ENCODE measurements at places on chromosomes 5 and 9.

GRCh38 chr9:126430124-126430523 is 103.5 kb downstream of the MVB12B start:
- no peak for DNase-seq

GRCh38 chr9:69178583-69179011 is 4.5 kb downstream of the TJP2 start:
- DNase-seq, result no peak

DNA sequence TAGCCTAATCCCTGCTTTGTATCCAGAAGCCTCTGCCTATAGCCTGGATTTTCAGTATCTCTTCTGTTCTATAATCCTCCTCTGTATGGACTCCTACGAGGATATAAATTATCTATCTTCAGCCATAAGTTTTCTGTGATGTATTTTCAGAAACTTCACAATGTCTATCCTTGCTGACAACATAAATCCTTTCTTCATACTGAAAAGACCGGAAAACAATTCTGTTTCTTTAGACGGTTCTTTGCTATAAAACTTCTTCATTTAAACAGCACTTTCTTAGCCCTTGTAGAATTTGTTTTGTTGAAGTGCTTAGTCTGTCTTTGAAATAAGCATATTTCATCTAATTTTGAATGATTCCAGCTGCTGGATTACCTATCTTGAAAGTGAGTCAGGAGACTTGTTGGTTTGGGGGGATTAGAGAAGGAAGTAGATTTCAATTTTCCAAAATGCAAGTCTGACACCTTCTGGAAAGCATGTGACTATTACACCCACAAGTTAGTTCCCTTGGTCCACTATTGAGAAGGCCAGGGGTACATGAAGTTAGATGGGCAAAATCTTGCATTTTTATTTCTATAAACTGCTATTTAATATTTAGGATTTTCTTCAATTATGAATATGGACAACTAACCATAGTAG is 96.3 kb upstream of the RANBP3L start:
- DNase-seq, result no peak

DNA sequence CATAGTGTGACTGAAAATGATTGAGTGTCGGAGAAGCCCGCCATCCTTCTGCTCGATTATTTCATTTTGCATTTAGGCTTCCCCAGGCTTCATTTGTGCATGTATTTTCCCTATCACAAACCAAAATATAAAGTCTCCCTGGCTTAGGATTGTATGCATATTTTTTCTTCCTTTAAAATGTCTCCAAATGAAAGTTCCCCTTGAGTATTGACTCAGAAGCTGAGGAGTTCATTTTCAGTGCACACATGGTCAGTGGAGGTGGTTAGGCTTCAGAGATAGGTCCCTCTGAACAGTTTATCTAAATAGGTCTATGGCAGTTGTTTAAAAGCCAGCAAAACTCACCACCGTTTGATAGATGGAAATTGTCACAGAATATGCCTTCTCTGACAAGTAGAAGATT is 97.2 kb downstream of the TLE4 start:
- DNase-seq, result no peak

GRCh38 chr5:155532621-155533311 is 519.2 kb downstream of the KIF4B start:
- DNase-seq, result no peak

DNA sequence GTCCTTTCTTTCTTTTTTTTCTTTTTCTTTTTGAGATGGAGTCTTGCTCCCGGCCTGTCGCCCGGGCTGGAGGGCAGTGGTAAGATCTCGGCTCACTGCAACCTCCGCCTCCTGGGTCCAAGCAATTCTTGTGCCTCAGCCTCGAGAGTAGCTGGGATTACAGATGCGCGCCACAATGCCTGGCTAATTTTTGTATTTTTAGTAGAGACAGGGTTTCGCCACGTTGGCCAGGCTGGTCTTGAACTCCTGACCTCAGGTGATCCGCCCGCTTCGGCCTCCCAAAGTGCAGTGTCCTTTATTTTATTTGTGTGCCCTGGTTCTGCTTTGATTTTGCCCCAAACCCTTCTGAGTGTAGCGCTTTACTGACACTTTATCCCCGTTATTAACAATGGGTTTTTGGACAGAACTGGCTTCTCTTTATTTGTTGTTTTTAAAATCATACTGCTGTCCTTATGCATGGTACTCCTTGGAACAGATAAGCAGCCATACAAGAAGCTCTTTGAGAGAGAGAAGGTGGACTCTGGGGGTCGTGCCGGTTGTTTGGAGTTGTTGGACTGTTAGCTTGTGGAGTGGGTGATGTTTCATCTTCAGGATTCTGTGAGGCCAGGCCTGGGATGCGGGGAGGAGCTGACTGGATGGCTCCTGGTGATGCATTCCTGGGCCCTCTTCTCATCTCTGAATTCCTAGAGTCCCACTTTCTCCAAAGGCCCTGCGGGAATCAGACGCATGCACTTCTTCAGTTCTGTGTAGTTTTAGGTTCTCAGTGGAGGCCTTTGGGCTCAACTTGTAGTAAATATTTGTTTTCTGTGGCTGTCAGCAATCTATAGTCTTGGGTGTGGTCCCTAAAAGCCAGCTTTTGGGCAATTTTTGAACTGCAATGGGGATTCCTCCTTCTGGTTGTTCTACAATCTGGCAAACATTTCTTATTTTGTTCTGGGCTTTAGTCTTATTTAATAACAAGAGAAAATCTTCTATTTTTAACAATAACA is 47.8 kb downstream of the PTTG1 start:
- peak; percentile 22 for DNase-seq

DNA sequence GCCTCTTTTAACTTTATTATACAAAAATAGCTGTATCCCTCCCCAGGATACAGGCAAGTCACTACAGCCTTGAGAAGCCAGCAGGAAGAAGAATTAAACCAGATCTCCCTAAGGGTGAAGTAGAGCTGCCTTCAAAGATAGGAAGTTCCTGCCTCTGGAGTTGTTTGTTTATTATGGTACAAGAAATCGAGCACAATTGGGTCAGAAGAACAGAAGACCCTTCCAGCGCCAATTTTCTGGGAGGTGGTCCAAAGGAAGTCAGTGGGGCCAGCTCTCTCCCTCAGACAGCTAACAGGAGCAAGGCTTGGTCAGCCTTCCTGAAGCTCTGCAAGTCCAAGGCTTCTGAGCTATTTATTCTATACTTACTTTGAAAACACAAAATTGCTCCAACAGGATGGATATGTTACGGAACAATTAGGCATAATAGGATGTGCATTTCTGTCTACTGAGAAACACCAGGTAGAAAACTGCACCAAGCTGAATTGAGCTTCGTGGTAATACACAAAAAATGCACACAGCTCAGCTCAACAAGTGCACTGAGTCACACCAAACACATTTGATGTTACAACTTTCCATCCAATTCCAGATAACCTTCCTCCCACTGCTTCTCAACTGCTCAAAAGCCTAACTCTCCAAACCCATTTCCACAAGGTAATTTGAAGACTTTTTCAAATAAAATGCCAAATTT is 16.0 kb downstream of the SERINC5 start:
- DNase-seq, result no peak

- no peak for DNase-seq
These were observed 70.7 kb upstream of the LPAR1 start for GRCh38 chr9:111108946-111109345.

DNA sequence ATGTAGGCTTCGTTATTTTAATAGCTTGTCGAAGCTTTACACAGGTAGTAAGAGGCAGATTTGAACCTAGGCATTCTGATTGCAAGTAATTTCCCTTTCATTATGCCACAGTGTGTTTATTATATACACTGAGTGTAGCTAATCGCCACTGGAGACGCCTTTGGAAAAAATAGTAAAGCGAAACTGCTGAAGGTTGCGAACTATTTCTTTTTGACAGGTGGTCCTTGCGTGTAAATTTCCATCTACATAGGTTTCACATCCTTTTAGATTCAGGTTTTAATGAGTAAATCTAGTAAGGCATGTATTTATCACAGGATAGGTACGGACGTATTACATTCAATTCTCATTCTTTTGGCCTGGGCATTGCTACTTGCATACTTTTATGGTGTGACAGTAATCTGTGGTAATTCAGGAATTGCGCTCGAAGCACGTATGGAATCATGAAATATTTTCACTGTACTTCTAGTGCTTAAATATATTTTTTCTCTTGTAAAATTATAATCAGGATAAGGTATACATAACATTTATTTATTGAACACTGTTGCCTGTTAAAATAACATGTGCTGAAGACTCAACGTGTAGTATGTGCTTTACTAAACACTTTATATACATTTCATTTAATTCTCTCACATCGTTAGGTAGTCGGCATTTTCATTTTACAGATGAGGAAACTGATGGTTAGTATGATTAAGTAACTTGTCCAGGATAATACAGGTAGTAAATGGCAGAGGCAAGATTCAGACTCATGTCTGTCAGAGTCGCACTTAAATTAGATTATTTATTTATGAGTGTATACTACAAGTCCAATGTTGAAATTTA is 1.8 kb downstream of the MARCHF6 start:
- peak; percentile 75 for DNase-seq

GRCh38 chr5:121872856-121873255 is 21.2 kb downstream of the FTMT start:
- DNase-seq, result no peak

DNA sequence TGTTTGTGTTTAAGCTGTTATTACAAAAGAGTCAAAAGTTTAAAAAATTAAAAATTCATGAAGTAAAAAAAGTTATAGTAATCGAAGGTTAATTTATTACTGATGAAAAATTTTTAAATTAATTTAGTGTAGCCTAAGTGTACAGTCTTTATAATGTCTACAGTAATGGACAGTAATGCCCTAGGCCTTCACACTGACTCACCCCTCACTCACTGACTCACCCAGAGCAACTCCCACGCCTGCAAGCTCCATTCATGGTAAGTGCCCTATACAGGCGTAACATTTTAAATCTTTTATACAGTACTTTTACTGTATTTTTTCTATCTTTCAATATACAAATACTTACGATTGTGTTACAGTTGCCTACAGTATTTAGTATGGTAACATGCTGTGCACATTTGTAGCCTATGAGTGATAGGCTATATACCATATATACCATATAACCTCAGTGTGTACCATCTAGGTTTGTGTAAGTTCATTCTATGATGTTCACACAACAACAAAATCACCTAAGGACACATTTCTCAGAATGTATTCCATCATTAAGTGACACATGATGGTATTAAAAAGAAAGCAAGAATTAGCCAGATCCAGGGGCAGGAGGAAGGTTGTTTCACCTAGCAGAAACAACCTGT is 40.1 kb downstream of the DCAF10 start:
- no peak for DNase-seq

- DNase-seq, result peak; percentile 37
These were observed 31.2 kb upstream of the NDUFB6 start for GRCh38 chr9:32603914-32604852.

DNA sequence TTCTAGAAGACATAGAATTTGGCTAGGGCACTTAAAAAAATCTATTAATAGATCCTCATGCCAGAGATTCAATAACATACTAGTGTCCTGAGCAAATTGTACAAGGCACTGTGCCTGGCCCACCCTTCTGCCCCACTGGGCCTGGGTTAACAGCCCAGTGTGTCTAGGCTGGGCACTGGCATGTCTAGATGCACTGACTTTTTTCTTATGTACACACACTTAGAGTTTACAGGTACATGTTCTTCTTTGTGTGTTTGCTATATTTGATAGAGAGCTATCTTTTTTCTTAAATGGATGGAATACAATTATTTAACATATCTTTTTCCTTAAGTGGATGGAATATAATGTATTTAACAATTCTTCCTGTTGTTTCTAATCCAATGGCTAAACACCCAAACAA is 241.5 kb downstream of the AUH start:
- no peak for DNase-seq

- peak; percentile 36 for DNase-seq
These were observed 756 bp downstream of the VAV2 start for GRCh38 chr9:133991214-133991921.

- no peak for DNase-seq
These were observed 9.3 kb downstream of the SFXN1 start for GRCh38 chr5:175487514-175488222.

DNA sequence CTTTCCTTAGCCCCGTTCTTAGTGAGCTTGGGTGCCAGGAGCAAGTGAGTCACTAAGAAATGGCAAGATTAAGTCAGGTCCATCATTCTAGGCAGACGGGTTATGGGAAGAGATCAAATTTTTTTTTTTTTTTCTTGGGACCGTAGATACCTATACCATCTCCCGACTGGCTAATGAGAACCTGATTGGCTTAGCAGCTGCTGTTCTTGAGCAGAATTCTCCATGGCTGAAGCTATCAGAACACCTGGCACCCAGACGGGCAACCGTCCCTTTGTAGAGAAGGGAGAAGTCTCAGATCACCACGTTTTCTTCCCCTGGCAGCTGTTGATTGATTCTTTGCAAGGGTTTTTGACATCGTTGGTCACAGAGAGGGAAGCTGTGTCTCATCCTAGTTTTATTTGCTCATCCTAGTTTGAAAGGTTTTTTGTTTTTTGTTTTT is 78.6 kb downstream of the AOPEP start:
- no peak for DNase-seq

GRCh38 chr9:27715651-27716050 is 142.4 kb upstream of the C9orf72 start:
- no peak for DNase-seq

GRCh38 chr9:87494970-87495471 is 2.6 kb upstream of the DAPK1 start:
- DNase-seq, result no peak

- no peak for DNase-seq
These were observed 50.0 kb upstream of the SLC25A51 start for GRCh38 chr9:37953775-37954437.

- no peak for DNase-seq
These were observed 7.5 kb downstream of the ADAMTS6 start for GRCh38 chr5:65474130-65474711.

DNA sequence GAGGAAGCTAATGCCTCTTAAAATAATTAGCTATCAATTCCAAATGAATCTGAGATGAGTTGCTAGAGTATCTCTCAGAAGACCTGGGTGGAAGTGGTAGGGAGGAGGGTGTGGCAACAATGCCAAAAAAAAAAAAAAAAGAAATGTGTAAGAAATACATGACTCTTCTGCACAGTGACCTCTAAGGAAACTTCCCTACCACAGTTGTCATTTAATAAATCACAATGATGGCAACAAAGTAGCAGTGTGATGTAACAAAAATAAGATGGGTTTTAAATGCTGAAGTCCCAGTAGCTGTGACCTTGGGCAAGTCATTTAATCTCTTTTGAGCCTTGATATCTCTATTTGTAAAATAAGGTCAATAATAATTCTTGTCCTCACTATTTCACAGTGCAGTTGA is 7.2 kb downstream of the FOXD1 start:
- DNase-seq, result no peak

DNA sequence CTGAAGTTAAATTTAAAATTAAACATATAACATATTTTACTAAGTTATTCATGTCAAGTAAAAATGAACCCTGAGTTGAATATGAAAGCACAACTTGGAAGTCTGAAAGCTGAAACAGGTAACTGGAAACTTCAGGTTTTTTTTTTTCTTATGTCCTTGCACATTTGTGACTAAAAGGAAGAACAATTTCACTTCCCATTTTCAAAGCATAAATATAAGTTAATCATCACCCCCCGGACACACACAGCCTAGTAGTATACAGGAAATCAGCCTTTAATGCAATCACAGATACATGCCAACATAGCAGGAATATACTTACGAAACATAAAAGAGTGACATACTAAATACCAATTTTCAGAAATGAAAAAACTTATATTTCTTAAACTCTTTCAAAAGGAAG is 225.9 kb downstream of the RFX3 start:
- DNase-seq, result peak; percentile 58

- no peak for DNase-seq
These were observed 43.9 kb downstream of the HACD4 start for GRCh38 chr9:20987521-20987920.

- DNase-seq, result no peak
These were observed 208.0 kb downstream of the SGCD start for GRCh38 chr5:156534906-156535485.

GRCh38 chr9:91541734-91542133 is 118.1 kb upstream of the NFIL3 start:
- DNase-seq, result no peak

- DNase-seq, result no peak
These were observed 424.7 kb downstream of the RAB3C start for GRCh38 chr5:59007460-59008063.
